NCI-H2227 treated with DMSO at 0.1 percent for 48 hours (cell line): ENCODE measurements at places on chromosomes 12 and 14.
A peak's percentile ranks its signal among the peaks of the same experiment; 100 is the strongest.

GRCh38 chr14:96821501-96821900, 24.3 kb downstream of the VRK1 start:
- DNase-seq: no peak

DNA sequence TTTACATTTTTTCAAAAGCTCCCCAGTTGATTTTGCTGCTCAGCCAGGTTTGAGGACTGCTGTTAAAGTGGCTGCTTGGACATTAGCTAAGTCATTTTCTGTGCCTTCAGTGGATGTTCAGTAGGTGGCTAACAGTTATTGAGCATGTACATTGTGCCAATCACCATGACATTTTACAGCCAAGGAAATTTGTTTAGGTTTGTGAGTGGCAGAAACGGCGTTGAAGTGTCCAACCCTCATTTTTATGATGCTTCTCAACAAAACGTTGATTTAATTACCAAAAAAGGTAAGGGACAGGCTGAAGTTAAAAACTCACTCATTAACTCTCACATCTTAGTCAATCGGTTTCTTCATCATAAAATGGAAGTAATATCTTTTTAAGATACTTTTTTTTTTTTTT, 37.0 kb upstream of the LRIG3 start:
- no peak for DNase-seq

GRCh38 chr12:116492703-116493324, 66.4 kb upstream of the MAP1LC3B2 start:
- DNase-seq: no peak

DNA sequence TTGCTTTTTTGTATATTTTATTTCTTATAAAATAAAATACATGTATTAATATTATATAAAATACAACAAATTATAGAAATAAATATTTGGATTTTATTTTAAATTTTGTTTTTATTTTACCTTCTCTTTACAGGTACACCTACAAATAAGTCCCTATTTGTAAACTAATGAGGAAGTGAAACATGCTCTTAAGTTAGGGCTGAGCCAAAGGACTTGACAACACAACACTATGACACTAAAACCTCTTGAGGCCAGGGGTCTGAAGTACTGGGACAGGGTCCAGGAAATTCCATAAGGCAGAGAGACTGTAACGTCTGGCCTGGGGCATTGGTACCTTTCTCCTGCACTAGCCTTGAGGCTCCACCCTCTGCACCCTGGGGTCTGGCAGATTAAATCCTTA, 293.2 kb downstream of the FOXN3 start:
- DNase-seq: no peak

GRCh38 chr14:88750945-88751344, 41.8 kb downstream of the EML5 start:
- no peak for DNase-seq

DNA sequence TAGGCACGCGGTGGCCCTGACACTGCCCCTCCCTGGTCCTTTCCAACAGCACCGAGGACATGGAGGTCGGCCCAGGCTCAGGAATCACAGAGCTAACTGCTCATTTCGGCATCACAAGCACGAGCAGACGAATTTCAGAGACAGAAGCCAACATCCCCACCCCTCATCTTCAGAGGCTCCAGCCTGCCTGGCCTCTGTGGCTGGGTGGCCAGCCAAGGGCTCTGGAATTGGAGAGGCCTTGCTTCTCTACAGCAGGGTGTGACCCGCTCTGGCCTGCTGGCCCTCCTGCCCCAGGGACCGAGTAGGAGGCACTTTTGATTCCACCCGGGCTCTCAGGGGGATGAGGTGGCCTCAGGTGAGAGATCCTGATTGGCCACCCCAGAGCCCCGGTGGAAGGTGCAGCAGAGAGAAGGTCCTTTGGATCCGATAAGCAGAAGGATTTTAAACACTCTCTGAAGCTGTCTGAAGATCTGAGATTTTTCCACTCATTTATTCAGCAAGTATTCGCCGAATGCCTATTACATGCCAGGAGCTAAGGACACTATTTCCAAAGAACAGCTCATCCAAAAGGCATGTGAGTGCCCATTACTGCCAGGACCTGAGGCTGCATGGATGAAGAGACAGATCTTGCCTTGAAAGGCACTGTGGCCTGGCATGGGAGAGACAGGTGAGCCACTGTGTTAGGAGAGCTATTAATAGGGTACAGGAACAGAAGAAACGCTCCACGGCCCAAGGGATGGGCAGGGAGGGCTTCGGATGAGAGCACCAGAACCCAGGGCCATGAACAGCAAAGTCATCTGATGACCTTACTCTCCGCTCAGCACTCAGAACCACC, 10.2 kb downstream of the BAG5 start:
- no peak for DNase-seq

DNA sequence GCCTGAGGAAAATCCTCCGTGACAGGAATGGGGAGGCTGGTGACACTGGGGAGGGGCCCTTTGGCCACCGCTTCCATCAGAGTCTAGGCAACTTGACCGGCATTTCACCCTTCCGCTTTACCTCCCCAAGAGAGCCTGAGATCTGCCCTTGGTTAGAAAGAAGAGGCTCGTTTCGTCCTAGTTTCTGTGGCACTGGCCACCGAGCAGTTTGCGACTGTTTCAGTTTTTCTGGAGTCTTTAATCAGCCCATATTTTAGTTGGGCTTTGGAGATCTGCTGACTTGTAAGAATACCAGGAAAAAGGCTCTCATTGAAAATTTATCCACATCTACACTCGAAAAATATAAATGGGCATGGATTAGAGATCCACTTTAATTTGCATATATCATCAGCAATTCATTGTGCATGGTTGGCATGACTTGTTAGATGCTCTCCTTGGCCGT, 414 bp upstream of the ANKS1B start:
- DNase-seq: no peak

- DNase-seq: no peak
Measured at GRCh38 chr14:51701951-51702350, 50.2 kb downstream of the FRMD6 start.

GRCh38 chr14:86035882-86036281, 505.9 kb downstream of the FLRT2 start:
- no peak for DNase-seq

- DNase-seq: no peak
Measured at GRCh38 chr12:63964301-63964700, 119.8 kb downstream of the SRGAP1 start.

DNA sequence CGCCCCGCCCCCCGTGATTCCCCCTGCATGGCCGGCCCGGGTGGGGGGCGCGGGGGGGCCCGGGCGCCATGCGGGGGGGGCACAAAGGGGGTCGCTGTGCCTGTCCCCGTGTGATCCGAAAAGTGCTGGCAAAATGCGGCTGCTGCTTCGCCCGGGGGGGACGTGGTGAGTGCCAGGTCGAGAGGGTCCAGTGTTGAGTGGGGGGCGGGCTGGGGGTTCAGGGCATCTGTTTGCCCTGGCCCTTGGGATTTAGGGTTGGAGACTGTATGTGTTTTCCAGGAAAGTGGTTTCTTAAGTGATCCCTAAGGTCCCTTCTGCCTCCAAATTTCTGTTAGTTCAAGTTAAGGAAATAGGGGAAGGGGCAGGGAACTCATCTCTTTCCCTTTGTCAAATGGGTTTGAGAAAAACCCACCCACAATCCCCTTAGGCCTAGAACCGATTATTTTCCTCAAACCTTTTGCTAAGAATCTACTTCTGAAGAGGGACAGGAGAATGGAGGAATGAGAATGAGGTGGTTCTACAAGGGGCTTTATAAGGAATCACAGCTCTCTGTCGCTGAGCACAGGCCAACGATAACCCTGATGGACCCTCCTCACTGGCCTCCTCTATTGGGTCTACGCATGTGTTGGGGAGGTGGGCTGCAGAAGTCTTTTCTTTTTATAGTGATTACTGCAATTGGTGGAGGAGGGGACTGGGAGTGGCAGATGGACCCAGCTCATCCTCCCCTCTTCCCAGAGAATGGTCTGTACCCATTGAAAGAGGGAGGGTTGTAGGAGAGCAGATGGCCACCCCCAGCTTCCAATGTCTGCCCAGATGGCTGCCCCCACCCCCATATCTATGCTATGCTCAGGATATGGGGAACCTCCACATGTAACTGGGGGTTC, 834 bp downstream of the ARHGEF25 start:
- DNase-seq: no peak

DNA sequence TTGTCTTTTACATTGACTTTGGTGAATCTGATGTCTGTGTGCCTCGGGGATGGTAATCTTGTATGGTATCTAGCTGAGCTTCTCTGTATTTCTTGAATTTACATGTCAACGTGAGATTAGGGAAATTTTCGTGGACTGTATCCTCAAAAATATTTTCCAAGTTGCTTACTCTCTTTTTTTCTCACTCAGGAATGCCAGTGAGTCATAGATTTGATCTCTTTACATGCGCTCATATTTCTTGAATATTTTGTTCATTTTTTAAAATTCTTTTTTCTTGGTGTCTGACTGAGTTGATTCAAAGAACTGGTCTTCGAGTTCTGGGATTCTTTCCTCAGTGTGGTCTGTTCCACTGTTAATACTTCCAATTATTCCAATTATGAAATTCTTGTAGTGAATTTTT, 207.7 kb downstream of the RAD51B start:
- DNase-seq: no peak

- DNase-seq: no peak
Measured at GRCh38 chr12:26443309-26443708, 247.9 kb downstream of the SSPN start.

GRCh38 chr12:57874166-57875108, 27.9 kb upstream of the CTDSP2 start:
- DNase-seq: no peak

GRCh38 chr12:60257063-60257462, 661.2 kb downstream of the SLC16A7 start:
- DNase-seq: no peak

DNA sequence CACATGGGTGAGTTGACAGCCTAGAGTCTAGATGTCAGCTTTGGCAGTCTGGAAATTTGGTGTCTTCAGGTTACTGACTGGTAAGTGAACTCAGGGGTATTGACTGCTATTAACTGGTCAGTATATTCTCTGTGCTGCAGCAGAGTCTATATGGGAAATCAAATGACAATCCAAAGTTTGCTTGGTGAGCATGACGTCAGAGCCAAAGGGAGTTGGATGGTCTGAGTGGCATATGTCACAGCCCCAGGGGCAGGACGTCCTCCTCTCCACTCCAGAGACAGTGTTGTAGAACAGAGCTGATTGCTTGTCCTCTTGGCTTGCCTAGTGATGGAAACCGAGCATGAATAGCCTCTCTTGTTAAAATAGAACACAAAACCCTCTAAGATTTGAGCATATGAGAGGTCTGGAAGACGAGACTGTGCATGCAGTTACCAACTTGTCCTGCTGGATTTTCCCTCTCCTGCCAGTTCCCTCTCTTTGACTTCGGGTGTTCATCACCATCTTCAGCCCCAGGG, 3.3 kb upstream of the TBC1D30 start:
- no peak for DNase-seq

DNA sequence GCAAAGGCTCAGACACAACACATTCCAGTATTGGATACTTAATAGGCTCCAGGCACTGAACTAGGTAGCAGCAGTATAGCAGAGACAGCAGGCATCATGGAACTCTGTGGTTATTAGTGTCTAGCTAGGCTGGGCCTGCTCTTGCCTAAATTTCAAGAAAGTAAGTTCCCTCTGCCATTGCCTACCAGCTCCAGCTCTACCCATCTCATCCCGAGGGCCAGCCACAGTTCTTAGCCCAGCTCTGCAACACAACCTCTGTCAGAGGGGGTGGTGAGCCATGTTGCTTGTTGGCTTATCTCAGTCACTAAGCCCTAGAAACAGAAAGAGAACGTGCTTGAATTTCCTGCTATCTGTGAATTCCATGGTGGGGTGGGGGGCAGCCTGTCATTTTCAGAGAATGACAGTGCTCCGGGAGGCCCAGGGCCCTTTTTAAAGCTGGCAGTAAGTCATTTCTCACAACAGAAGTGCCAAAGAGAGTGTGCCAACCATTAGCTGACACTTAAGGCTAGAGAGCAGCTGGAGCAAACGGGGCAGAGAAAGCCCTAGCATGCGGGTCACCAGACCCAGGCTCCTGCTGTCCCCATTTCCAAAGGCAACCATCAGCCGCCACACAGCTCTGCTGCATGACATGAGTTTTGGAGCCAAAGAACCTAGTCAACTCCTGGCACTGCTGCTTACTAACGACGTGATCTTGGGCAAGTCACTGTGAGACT, 105.9 kb downstream of the PRMT8 start:
- no peak for DNase-seq

GRCh38 chr12:2291182-2291832, 238.5 kb downstream of the CACNA1C start:
- no peak for DNase-seq

DNA sequence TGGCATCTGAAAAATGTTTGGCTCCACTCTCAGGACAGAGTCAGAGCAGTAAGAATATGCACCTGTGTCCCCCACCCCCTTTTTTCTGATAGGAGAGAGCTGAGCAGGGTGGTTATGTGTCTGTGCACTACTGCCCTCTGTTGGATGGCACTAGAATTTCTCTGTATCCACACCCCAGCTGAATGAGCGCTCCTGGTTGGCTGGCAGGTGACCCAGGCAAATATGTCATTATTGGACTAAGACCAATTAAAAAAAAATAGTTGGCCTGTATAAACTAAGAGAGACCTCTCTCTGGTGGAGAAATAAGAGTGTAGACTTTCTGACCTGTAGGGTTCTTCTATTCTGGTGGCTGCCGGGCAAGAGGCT, 107.0 kb downstream of the PTCSC3 start:
- DNase-seq: peak; percentile 53

GRCh38 chr14:21194597-21194996, 38.7 kb upstream of the OR5AU1 start:
- DNase-seq: no peak
